AG08396 (cell line): ENCODE measurements at places on chromosomes 5 and 9.
A peak's percentile ranks its signal among the peaks of the same experiment; 100 is the strongest.

DNA sequence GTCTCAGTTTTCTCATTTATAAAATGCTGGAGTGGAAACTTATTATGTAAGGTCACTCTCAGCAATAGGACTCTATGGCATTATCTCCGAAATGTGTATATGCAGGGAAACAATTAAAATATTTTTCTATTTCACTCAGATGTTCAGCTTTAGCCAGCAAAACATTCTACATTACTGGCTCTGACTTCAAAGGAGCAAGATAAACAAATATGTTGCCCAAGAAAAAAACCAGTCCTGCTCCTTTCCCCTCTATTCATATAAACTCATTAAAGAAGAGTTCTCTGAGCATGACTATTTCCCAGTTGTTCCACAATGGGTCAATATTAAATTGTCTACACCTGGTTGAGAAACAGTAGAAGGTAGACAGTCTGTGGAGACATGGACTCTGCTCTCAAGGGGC lies 155.0 kb downstream of the NPR3 start:
- no peak for DNase-seq

DNA sequence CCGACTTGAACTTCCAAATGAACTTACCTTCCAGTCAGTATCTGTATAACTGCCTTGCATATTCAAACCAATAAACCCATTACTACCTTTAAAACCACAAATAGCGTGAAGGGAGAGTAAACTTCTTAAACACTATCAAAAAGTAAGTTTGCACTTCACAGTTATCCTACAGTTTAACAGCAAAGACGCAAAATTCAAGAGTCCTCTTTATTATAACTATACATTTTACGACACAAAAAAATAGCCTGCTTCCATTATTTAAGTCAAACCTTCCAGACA lies 1.8 kb downstream of the PTBP3 start:
- DNase-seq, result no peak

GRCh38 chr5:106314221-106314824 lies 1356.4 kb downstream of the EFNA5 start:
- no peak for DNase-seq

- no peak for DNase-seq
These were observed 7.1 kb upstream of the CD180 start for GRCh38 chr5:67203701-67204074.

DNA sequence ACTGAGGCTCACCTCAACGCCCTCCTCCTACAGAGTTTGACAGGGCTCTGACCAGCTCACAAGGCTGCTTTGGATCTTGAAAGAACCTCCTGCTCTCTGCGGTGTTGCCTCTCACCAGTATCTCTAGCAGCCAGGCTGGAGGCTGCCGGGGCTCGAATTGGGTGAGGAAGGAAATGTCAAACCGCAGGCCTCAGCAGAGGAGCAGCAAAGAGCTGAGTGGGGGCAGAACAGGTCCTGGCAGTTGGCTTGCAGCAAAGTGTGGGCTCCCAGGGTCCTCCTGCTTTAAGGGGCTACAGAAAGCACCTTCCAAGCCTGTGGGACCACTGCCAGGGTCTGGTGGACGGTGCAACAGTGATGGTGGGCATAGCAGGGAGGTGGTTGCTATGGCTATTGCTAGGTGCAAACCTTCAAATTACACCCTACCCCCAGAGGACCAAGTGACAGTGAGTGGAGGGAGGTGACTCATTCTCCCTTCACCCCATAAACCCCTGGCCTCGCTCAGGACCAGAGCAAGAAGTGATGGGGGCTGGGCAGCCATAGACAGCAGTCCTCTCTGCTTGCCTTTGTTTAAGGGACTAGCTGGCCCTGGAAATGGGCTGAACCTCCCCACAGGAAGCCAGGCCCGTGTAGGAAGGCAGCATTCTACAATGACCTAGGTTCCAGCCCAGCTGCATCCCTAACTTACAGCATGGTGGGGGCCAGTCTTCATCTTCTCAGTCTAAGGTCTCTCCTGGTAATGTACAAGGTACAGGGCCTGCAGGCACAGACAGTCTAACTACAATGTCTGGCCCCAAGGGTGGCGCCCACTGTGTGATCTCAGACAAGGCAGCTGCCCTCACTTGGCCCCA lies 18.7 kb downstream of the LCP2 start:
- DNase-seq, result no peak

- no peak for DNase-seq
These were observed 31.8 kb downstream of the CCNJL start for GRCh38 chr5:160280384-160281095.

- no peak for DNase-seq
These were observed 151.5 kb downstream of the RGS3 start for GRCh38 chr9:113614843-113615648.

- DNase-seq, result peak; percentile 71
These were observed 16.8 kb upstream of the PHYKPL start for GRCh38 chr5:178249191-178249989.

DNA sequence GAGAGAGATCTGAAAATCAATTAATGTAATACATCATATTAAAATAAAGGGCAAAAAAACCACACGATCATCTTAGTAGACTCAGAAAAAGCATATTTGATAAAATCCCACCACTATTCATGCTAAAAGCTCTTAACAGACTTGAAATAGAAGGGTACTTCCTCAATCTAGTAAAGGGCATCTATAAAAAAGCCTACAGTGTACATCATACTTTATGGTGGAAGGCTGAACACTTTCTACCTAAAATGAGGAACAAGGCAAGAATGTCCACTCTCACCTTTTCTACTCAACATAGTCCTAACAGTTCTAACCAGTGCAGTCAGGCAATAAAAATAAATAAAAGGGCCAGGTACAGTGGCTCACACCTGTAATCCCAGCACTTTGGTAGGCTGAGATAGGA lies 38.9 kb downstream of the POLK start:
- no peak for DNase-seq

GRCh38 chr5:124936626-124936933 lies 190.1 kb upstream of the ZNF608 start:
- DNase-seq, result no peak

DNA sequence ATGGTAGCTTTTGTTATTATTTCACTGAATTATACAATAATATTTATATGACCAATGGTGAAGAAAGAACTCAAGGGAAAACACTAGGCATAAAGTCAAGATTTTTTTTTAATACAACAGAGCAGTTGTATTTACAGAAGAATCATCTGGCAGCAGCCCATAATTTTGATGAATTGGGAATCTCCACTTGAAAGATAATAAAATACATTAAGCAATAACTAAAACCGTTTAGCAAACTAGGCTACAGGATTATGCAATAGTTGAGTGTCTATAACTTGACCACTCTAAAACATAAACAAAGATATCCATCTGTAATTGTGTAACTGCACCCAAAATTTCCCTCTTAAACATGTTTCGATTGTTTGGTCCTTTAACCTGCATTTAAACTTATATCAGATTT lies 80.8 kb downstream of the SNCAIP start:
- no peak for DNase-seq

GRCh38 chr5:103645816-103646215 lies 83.2 kb upstream of the NUDT12 start:
- DNase-seq, result no peak

DNA sequence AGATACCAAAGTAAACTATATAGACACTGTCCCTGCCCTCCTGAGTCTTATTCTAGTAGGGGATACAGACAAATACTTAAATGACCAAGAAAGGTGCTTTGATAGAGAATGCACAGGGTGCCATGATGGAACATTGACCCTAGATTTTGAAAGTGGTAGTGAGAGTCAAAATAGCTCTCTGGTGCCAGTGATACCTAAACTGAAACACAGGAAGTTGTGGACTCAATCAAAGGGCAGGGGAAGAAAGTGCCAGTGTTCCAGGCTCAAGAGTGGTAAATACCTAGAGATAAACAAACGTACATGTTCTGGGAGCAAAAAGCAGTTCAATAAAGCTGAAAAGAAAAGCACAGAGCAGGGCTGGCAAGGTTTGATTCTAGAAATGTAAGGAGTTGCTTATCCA lies 267.6 kb downstream of the ISL1 start:
- DNase-seq, result no peak

GRCh38 chr5:56791396-56791795 lies 24.0 kb upstream of the MAP3K1 start:
- DNase-seq, result no peak

DNA sequence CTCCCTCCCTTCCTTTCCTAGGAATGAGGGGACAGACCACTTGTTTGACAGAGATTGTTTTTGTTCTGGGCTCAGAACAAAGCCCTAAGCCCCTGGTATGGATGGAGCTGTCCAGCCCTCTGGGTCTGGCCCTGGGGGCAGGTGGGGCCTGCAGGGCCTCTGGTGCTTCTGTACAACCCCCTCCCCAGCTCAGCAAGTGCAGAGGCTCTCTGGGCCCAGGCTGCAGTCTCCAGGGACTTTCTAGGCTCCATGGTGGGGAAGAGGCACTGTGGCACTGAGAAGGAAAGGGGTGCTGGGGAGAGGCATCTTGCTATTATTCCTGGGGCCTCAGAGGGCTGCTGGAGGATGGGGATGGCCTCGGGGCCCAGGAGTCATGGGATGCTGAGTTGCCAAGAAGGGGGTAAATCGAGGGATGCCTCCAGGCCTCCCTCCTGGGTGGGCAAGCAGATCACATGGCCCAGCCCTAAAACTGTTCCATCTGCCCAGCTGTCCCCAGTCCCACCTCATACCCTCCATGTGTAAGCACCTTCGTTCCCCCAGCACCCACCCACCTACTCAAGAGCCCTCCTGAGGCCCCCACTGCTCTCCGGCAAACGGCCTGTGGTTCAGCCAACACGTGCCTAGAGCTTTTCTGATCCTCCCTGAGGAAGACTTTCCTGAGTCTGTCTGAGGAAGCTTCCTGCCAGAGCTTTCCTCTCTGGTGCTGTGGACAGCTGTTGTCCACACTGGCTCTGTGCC lies 225.7 kb downstream of the CACNA1B start:
- no peak for DNase-seq

DNA sequence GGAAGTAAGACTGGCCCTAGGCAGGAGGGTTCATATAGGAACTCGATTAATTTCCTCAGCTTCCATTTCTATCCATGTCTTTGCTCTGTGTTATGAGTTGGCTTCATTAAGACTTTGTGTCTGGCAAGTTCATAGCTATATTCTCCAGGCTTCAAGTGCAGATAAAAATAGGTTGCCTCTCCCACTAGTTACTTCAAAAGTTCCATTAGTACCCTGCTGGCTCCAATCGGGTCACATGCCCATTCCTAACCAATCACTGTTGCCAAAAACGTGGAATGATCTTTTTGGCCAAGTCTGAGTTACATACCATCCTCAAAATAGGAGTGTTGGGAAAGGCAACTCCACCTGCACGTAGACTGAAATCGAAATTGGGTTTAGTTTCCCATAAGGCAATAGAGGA lies 13.8 kb upstream of the SPATA31D1 start:
- no peak for DNase-seq

DNA sequence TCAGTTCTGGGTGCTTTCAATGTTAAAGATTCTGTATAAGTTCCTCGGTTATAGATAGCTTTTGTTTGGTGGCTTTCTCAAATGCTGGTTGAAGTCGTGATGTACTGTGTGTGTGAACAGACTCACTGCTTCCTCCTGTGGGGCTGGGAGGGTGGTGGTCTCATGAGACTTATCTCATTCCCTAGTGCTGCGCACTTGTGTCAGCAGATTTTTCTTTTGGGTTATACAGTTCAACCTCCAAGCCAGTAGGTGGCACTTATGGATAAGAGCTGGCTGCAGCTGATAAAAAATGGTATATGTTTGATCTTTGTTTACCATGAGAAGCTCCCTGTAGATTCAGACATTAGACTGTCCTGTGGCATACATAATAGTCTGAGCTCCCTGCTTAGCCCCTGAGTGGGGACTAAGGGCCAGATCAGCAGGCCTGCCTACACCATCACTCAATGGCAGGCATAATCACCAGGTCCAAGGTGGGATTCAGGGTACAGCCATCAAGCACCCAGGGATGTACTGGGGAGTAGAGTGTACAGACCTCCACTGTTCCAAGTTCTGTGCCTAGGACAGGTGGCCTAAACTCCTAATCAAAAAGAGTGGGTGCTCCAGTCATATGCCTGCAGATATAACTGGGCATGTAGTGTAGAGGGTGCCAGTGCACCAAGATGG lies 174.2 kb downstream of the OXCT1 start:
- no peak for DNase-seq

DNA sequence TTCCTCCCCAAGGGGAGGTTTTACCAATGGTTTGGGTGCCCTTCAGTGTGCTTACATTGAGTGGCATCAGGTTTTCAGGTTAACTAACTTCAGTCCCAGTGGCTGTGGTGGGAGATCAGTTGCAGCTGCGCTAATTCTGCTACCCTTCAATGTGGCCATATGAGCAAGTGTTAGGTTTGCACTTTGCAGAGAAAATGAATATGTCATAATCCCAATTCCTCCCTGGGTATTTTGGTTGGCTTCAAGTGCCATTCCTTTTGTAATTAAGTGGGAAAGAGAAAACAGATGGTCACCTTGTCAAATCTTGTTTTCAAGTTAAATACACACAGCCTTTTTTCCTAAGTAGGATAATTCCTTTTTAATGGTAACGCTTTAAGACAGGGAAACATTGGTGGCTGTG lies 236.2 kb downstream of the TLE4 start:
- DNase-seq, result no peak

- DNase-seq, result no peak
These were observed 6.8 kb downstream of the ENC1 start for GRCh38 chr5:74633695-74634094.

DNA sequence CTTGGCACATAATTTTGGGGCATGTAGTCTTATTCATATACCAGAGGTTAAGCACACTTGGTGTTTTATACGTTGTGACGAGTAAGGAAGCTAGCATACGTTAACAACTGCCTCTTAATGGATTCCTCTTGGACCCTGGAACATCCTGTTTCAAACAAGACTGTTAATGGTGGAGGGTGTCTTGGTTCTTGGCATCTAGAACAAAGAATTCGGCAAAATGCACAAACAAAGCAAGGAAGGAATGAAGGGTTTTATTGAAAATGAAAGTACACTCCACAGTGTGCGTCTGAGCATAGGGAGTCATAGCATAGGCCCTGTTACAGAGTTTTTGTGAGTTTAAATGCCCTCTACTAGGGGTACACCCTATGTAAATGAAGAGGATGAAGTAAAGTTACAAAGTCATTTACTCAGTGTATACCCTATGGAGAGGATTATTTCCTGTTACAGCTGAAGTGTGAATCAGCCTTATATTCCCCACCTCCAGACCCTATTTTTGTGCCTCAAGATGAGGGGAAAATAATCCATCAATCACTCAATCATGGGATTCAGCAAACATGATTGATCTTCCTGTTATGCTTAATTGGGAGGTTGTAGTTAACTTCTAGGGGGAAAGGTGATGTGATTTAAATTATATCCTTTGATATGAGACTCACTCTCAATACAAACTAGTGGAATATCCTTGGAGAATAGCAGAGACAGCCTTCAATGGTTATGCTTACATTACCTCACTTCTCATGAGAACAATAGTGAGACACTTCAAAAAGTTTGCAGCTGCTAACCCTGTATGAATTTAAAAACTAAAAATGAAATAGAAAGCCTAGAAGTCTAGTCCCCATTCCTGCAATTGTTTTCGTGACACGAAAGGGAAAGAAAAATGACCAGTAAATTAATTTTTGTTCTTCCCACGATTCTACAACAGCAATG lies 84.9 kb upstream of the MYO10 start:
- no peak for DNase-seq

DNA sequence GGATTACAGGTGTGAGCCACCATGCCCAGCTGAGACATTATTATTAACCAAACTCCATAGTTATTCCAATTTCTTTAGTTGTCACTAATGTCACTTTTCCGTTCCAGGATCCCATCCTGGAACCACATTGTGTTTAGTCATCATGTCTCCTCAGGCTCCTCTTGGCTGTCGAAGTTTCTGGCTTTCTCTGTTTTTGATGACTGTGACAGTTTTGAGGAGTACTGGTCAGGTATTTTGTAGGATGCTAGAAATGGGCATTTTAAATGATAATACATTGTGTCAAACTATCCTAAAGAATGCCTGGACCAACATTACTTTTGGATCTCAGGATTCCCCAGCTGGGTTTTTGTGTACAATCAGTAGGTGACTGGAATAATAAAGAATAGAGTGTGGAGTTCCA lies 19.8 kb upstream of the NEUROG1 start:
- DNase-seq, result no peak
